ENCODE measurements at places on chromosomes 2 and 18.

DNA sequence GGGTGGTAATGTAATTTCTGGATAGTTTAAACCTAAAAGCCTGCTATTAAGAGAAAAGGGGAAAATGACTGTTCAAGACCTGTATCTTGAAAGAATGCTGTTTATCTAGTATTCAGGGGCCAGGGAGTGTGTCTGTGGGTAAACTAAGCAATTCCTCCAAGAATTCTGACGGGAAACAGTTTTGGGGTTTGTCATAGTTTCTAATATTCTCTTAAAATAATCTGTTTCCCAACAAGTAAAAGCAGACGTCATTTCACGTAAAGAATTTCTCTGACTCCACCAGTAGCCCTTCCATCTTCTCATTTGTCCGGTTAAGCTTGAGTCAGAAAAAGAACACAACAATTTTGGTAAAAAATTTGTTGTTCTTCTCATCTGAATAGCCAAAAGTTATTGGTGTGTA is 232.1 kb upstream of the EPAS1 start:
- DNase-seq, result no peak

GRCh38 chr2:112622528-112622849 is 23.2 kb upstream of the SLC20A1 start:
- DNase-seq, result no peak

GRCh38 chr2:227413371-227413770 is 25.6 kb upstream of the SCYGR1 start:
- DNase-seq, result no peak

- no peak for DNase-seq
Observed at GRCh38 chr18:32310101-32310500, 120.3 kb downstream of the MEP1B start.

- DNase-seq, result no peak
Observed at GRCh38 chr2:145939949-145940348, 1420.0 kb upstream of the ZEB2 start.

DNA sequence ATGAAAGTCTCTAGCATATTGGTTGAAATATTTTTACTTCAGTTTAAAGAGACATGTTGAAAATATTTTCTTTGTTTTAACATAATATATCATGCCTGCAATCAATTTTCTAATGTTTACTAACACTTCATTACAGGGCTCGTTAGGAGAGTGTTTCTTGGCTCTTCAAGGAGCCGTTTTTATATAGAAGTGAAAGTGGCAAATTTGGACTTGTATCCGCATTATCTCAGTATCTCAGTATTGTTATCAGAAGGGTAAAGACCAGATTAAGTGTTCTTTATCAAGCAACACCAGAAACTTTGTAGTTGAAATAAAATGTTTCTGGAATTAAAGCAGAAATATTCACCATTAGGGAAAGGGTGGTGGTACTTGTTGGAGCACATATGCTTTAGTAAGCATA is 97.8 kb downstream of the BABAM2 start:
- DNase-seq, result no peak

DNA sequence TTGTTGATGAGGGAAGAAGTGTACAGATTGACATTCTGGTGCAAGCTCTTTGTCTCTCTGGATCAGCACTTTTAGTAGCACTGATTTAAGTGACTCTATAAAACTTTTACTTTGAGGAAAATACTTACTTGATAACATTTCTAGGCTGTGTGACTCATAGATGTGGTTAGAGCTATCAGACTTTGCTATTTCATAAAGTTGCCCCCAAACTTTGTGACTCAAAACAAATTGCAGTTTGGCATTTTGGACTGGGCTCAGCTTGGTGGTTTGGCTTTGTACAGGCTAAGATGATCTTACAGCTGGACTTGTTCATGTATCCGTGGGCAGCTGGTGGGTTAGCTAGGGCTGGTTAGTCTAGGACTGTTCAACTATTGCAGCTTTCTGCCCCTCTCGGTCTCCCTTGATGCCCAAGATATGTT is 42.1 kb upstream of the GLS start:
- DNase-seq, result no peak

DNA sequence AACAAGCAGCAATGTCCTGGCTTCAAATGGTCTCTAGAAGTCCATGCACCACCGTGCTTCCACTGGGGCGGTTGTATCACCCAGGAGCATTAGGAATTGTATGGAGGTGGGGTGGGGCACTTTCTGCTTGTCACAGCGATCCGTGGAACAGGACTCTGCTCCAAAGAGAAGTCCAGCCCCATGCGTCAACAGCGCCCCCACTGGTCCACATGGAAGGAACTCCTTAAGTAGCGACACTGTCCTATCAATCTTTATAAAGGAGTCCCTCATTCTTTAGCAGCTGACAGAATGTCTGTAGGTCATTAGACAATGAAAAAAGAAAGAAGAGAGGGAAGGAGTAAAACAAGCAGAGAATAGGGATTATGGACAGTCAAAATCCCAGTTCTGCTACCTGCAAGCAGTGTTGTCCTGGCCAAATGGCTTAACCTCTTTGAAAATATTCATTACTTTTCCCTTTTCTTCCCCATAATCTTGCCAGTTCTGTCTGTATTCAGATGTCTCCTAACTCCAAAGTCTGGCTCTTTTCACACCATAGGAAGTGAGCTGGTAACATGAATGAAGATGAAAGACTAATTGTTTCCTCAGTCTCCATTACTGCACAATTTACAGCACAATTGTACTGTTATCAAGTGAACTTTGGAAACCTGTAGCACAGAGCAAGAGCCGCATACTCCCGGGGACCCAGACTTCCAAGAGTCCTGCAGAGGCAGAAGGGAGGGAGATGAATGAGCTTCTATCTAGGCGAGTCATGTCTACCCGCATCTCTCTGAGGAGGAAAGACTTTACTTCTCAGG is 9.9 kb downstream of the NFE2L2 start:
- no peak for DNase-seq

Data from NCI-H1092 (cell line).